ENCODE measurements at places on chromosomes 1 and 21.

DNA sequence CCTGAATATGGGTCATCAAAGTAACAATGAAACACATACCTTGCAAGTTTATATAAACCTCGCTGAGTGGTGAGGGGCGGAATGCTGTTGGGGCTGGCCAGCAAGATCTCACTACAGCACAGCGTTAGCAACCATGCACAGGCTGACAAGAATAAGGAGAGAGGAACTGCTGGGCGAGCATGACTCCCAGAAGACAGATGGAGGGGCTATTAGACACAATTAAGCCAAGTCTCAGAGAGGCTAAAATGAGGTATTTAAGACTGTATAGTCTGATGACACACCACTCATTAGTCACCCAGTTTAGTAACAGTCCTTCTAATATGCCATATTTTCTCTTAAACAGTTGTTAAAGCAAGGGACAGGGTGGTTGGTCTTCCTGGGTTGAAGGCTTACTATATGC is 340.2 kb upstream of the NR5A2 start:
- DNase-seq: no peak

- no peak for DNase-seq
Measured at GRCh38 chr1:29471487-29472313, 235.4 kb downstream of the PTPRU start.

GRCh38 chr1:160488347-160489058 is 34.6 kb downstream of the SLAMF6 start:
- no peak for DNase-seq

DNA sequence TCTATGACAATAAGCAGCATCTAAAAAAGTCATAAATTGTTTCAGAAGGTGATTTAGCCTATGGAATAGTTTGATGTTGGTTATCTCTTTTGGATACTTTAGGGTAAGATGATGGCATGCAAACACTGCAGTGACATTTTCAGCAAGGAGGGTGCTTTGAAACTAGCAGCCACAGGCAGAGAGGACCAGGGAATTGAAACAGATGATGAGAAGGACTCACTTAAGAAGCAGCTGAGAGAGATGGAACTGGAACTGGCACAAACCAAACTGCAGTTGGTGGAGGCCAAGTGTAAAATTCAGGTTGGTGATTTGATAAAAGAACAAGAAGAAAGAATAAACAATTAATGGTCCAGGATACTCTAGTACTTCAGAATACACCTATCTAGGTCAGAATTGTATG is 11.2 kb upstream of the CACYBP start:
- DNase-seq: no peak

DNA sequence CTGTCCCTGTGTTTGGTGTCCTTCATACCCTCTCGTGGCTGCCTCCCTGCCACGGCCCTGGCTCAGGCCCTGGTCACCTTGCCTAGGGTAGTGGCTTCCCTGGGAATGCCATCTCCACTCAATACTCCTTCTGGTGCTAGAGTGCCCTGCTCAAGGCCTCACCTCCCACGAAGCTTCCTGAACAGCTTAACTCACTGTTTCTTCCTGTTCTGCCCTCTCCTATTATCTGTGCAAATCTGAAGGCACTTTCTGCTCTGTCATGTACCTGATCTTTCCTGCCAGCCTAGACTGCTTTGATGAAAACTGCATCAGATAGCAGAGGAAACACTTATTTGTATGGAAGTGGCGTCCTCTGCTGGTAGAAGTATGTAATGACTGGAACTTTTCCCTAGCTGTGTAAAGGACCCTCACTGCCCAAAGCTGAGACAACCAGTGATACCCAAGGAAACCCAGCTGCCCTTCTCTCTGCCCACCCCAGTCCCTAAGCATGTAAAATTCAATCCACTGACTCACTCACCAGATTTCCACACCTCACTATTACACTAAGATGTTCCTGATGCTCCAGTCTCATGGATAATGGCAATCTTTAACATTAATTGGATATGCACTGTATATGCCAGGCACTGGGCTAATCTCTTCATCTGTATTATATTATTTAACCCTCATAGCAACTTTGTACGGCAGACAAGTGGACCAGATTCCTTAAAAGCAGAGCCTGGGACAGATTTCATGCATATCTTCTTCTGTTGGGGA is 36.2 kb upstream of the BTG2 start:
- peak; percentile 43 for DNase-seq

DNA sequence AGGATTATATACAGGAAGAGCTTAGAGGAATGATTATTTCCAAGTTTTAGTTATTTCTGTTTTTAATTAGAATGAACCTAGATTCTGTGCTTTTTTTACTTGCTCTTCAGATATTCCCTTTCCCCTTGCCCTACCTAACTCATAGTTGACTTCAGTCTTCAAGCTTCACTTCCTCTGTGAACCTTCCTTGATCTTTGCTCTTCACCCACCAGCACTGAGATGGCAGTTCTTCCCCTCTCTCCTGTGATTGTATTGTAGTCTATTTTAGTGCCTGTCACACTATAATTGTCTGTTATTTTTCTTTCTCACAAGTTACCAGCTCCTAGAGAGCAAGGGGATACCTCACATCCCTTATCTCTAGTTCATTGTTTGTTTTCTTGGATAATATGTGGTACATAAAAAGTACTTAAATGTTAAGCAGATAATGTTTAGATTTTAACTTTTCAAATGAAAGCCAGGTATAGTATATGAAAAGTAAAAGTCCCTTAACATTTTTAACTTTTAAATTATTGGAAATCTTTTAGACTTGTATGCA is 33.2 kb downstream of the KCTD3 start:
- no peak for DNase-seq

GRCh38 chr21:45640001-45640887 is 3.3 kb upstream of the PCBP3 start:
- DNase-seq: no peak

GRCh38 chr1:184472136-184472535 is 85.3 kb downstream of the C1orf21 start:
- DNase-seq: no peak

DNA sequence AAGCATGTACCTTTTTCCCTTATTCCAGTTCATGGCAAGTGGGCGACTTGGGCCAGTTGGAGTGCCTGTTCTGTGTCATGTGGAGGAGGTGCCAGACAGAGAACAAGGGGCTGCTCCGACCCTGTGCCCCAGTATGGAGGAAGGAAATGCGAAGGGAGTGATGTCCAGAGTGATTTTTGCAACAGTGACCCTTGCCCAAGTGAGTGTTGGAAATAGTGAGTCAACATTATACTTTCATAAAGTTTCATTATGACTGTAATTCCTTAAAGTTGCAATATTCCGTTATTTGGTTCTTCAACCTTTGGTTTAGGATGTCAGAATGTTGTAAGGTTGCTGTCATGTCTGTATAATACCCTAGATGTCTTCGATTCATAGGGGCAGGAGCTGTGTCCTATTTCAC is 230.5 kb downstream of the TPR start:
- DNase-seq: no peak

GRCh38 chr1:152427458-152427857 is 13.4 kb upstream of the CRNN start:
- DNase-seq: no peak

DNA sequence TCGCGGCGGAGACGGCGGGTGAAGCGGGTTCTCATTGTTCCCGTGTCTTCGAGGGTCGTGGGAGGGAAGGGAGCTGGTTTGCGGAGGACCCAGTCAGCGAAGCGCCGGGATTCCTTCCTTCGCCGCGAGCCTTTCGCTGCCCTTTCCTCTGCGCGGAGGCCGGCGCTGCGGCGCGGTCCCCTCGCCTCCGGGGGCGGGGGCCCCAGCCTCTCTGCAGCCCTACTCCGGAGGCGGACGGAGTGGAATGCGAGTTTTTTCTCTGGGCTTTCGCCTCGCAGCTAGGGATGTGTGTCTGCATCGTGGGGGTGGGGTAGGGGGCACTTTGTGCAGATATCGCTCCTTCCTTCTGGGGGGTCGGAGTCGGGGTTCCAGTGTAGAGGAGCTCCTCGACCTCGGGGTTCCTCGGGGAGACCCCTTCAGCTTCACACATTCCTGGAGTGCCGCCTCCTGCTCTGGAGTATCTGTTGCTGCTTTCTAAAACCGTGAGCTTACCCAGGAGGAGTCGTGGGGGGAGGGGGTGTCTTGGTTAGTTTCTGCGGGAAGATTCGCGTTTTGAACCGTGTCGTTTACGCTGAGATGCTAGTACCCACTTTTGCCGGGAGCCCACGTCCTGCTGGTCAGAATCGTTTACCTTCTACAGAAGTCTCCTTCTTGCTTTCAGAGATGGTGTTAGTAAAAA is 595 bp downstream of the RNF2 start:
- no peak for DNase-seq

DNA sequence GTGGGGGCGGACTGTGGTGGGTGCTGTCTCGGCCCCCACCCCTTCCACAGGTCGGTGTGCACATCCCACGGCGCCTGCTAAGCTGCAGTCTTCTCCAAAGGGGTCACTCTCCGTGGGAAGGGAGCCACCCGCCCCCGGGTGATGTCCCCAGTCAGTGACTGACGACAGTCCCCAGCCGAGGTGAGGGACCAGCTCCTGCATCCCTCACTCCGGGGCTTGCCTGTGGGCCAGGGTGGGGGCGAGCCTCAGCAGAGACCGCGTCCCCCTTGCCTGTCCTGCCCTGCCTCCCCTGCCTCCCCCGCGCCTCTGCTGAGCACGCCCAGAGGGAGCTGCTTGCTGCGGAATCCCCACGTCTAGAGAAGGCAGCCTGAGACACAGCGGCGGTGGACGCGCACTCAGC is 35.9 kb upstream of the PDE9A start:
- no peak for DNase-seq

- no peak for DNase-seq
Measured at GRCh38 chr1:162908780-162909179, 47.8 kb upstream of the CCDC190 start.

DNA sequence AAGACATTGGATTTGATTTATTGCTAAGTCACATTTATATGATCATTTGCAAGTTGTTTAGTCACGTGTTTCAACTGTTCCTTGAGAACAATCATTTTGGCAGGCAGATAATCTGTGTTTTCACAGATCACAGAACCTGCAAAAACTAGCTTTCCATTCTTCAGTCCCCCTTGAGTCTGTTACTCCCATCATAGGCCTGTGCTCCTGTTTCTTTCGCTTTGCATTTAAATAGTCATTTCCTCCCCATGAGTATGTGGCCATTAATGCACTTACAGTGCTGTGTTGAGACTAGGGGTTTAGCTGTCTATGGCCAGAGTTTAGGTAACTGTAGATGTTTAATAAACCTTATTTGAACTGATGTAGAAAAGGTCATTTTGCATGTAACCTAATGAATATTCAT is 214.5 kb downstream of the PATJ start:
- DNase-seq: no peak

DNA sequence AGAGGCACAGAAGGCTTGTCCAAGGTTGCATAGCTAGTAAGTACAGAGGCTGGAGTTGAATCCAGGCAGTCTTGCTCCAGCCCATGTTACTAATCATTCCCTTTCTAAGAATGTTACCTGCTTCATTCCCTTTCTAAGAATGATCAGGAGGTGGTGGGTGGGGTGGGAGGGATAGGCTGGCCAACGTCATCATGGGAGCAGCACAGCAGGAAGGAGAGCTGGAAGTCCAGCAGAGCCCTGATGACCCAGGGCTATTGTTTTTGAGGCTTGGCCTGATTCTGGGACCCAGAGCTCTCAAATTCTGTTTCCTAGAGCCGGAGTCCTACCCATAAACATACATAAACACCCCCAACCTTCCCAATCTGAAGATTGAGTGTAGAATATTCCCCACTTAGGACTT is 11.8 kb upstream of the CSF1 start:
- no peak for DNase-seq

GRCh38 chr1:63934697-63935096 is 160.9 kb downstream of the ROR1 start:
- no peak for DNase-seq

Measured in stimulated activated CD4-positive, alpha-beta T cell treated with anti-CD3 and anti-CD28 coated beads, Interleukin-4, amount 100 ng/mL, for 4 hours (primary cell).